ENCODE measurements at places on chromosomes 5 and 9.

- DNase-seq, result no peak
These were observed 526 bp downstream of the CLIC3 start for GRCh38 chr9:136995772-136996311.

DNA sequence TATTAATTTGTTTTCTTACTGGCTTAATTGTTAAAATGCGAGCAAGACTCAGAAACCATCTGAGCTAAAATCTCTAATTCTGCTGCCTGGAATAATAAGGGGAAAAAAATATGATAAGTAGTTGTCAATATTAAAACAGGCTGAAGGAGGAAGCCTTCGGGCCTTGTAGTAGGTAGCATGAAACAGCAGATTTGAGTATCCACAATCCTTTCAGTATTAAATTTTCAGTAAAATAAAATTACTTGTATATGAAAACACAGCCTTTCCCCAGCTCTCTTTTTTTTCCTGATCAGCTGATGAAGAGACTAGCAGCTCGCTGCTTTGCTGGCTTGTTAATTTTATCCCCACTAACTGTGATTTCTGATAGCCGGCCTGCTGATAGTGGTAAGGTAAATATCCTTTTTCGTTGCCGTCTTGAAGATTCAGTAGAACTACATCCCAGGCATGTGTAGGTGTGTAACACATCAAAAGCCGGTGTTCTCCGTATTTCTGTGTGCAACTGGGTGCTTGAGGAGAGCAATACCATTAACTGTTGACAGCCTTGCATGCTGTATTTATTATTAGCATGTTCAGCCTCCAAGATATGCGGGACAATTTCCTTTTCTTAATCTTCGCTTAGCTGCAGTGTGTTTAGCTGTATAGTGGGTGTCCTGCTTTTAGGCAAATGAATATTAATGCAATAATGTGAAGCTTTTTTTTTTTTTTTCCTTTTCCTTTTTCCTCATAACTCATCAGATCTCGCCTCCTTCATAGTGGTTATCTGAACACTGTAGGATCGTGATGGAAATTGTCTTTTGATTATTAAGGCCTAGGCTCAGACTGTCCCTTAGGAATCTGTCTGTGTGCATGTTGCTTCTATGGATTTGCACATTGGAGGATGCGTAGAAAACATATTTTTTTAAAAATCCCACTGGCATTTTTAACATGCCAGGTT is 144.6 kb downstream of the SMARCA2 start:
- DNase-seq, result no peak

GRCh38 chr5:27450607-27451006 is 412.2 kb upstream of the CDH9 start:
- no peak for DNase-seq

DNA sequence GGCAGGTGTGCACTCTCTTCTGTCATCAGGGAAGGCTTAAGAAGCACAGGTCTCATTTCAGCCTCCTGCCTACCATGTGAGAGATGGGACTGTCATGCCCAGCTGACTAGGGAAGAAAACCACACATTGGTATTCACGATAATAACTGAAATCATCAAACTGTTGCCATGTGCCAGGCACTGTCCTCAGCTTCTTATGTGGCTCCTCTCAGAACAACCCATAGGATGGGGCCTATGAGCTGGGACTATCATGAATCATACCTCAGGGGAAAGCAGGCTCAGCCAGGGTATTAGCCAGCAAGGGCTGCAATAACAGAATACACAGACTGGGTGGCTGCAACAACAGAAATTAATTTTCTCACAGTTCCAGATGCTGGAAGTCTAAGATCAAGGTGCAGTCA is 3.3 kb downstream of the AFAP1L1 start:
- DNase-seq, result no peak

DNA sequence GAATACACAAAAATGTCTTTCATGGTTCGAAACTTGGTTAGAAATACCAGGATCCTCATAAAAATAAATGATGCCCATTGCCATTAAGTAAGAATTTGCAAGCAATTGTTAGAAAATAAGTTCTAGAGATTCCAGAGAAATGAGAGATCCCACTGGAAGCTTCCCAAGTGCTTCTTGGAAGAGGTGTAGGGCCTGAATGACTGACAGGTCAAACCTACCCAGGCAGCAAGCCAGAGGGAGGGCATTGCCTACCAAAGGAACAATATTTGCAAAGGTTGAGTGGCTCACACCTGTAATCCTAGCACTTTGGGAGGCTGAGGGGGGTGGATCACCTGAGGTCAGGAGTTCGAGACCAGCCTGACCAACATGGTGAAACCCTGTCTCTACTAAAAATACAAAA is 777.0 kb upstream of the WWC1 start:
- DNase-seq, result no peak

GRCh38 chr9:36867241-36867640 is 166.8 kb downstream of the PAX5 start:
- no peak for DNase-seq

- DNase-seq, result peak; percentile 5
These were observed 841.9 kb upstream of the ACO1 start for GRCh38 chr9:31542384-31543055.

- no peak for DNase-seq
These were observed 21.1 kb upstream of the TCF7 start for GRCh38 chr5:134093351-134093750.

DNA sequence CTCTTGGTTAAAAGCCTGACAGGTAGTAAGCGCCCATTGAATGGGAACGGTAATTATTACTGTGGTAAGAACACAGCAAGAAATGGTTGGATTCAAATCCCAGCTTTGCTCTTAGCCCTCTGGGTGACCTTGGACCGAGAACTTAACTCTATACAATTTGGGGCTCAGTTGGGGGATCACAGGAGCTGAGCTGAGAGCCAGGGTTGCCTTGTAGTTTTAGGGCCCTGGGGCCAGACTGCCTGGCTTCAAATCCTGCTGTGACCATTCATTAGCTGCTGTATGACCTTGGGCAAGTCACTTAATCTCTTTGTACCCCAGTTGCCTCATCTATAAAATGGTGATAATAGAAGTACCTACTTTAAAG is 87.4 kb upstream of the SH3PXD2B start:
- no peak for DNase-seq

GRCh38 chr5:127399068-127399467 is 108.5 kb downstream of the MEGF10 start:
- DNase-seq, result no peak
